ENCODE measurements at places on chromosomes 11 and 22.

DNA sequence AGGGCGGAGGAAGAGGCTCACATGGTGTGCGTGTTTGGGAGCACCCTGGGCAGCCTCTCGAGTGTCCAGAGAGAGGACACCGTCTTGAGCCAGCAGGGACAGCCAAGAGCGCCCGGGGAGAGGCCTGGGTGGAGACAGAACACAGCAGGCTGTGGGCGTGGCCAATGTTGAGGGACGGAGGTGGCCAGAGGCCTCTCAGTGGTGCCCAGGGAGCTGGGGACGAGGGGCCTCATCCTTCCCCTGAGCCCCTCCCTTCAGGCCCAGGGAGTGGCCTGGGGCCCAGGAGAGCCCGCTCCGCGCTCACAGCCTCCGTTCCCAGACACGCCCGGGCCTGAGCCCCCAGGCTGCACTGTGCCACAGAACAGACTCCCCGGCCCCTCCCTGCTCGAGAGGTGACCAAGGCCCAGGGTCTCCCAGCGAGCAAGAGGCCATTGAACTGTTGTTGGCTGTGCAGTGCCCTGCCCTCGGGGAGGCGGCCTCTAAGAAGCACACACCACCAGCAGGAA is 48.4 kb downstream of the CDKN1C start:
- DNase-seq = peak; percentile 75

DNA sequence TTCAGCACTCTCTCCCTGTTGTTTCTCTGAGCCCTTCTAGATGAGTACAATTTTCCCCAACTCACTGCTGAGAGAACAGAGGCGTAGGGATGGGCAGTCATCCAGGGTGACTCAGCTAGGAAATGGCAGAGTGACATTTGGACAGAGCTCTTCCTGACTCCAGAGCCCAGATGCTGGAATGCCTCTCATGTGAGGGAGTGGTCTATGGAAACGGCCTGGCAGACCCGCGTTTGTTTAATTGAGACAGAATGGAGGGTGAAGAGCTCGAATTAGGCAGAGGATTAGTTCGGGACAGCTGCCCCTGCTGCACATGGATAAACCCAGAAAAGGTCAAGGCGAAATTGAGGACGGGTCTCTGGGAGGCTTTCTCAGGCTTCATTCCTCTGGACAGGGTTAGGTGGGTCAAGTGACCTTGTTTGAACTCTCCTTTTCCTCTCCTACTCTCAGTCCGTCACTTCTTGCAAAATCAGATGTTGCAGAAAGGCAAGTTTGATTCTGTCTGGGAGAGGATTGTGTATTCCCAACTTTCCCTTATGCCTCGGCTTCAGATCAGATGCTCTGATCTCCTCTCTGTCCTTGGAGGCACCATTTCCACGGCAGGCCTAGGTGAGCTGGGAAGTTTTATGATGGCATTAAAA is 7.6 kb upstream of the LMO2 start:
- DNase-seq = no peak

DNA sequence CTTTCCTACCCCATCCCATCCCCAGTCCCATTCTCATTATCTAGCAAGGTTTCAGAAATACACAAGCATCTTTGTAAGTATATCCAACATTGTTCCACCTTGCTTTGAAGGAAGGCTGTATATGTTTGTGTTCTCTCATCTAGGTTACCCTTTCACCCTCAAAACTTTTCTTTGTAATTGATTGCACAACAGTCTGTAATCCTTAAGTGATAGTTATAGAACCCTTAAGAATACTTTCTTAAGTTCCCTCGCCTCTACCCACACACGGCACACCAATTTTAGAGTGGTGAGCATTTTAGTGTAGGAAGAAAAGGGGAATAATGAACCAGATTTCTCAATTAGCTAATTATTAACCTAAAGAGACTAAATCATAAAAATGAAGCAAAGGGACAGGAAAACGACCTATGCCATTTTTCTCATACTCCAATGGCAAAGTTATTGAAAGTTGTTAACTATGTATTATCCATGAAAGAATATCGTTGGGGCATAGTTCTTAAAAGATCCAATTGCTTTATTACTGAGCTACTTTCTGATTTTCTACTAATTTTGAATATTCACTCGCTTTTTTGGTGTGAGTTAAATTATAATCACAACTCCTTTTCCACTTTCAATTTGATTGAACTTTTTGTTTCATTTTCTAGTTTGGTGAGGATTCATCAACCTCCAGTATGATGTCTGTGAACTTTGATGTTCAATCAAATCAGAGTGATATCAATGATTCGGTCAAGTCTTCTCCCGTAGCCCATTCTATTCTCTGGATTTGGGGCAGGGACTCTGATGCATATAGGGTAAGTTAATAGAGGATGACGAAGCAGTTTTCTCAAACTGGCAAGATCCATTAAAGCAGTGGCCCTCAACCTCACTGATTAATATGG is 44.9 kb downstream of the TTC17 start:
- no peak for DNase-seq

GRCh38 chr11:133907841-133908241 is 48.9 kb downstream of the IGSF9B start:
- no peak for DNase-seq

DNA sequence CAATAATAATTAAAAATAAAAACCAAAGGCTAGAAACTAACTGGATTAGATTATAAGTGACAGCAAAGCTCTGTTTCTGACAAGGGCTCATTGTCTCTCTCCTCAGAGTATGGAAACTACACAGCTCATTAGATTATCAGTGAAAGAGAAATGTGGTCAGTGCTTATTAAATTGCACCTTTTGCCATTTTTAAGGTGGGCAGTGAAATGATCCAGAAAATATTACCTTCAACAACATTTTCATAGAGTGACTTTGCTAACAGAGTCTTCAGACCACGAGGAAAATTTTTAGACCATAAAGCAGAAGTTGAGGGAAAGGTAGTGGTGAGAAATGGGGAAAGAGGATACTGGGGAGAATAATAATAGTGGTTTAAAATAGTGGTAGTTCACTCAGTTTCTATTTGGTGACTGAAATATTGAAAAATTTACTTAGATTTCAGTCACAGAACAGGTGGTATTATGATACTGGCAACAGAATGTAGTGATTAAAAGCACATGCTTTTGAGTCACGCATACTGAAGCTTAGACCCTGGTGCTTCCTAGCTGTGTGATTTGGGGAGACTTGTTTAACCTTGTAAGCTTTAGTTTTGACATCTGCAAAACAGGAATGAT is 684.0 kb upstream of the CCDC90B start:
- DNase-seq = no peak

DNA sequence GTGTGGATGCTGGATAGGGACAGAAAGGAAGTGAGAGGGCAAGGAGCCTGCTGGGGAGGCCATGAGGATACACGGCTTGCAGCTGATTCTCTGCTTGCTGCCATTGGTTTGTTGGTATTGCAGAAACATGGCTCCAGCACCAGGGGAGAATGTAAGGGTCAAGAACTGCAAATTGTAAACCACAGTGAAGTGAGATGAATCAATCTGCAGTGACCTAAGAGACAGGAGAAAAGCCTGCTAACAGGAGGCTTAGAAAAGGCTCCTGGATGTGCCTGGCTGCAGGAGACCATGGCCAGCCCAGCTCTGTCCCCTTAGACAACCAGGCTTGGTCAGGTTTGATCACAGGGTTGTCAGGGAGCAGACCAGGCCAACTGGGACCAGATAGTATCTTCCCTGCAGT is 233.7 kb upstream of the CADM1 start:
- DNase-seq = no peak

- no peak for DNase-seq
Observed at GRCh38 chr11:115333121-115333520, 171.1 kb downstream of the CADM1 start.

GRCh38 chr11:1198561-1199240 is 24.2 kb upstream of the MUC5B start:
- DNase-seq = no peak

DNA sequence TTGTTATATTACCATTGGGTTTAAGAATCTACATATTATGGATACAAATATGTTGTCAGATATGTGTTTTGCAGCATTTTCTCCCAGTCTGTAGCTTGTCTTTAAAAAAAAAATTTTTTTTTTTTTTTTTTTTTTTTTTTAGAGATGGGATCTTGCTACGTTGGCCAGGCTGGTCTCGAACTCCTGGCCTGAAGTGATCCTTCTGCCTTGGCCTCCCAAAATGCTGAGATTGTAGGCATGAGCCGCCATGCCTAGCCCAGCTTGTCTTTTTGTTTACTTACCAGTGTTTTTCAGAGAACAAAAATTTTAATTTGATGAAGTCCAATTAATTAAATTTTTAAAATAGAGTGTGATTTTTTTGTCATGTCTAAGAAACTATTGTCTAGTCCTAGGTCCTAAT is 29.8 kb downstream of the INCENP start:
- DNase-seq = no peak

DNA sequence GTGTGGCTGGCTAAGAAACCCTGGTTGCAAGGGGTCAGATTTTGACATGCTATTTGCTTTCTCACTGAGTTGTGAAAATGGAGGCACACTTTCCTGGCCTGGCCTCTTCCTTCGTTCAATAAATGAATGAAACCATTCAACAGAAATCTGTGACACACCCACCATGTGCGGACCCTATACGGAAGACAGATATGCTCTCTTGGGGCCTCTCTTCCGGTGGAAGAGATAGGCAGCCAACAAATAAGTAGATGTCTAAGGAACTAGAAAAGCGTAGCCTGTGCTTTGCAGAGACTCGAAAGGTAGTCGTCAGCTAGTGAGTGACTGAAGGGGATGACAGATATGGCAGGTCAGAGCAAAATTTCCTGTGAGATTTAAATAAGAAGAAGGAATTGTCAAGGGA is 5.3 kb downstream of the KCNQ1OT1 start:
- DNase-seq = no peak

- no peak for DNase-seq
Observed at GRCh38 chr11:77410076-77410827, 63.6 kb downstream of the PAK1 start.

GRCh38 chr11:132048040-132048439 is 677.6 kb downstream of the NTM start:
- DNase-seq = no peak

- DNase-seq = no peak
Observed at GRCh38 chr11:24872651-24873311, 375.9 kb downstream of the LUZP2 start.

- DNase-seq = peak; percentile 99
Observed at GRCh38 chr11:65574109-65574810, 1.6 kb upstream of the EHBP1L1 start.

GRCh38 chr11:29435421-29435820 is 581.4 kb downstream of the KCNA4 start:
- DNase-seq = no peak

DNA sequence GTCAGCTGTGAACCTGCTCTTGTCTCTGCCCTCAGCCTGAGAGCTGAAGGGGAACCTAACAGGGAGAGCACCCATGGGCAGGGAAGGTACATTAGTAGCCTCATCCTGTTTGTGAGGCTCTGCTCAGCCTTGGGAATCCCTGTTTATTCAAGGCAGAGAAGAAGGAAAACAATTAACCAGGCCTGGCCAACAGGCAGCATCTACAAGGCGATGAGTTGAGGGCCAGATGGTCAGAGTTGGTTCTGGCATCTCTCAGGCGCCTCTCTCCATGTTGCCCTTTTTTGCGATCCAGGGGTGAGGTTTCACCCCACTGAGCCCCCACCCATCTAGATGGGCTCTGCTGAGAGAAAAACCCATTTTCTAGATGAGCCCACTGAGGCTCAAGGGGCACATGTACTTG is 54.0 kb upstream of the TOP3B start:
- no peak for DNase-seq

DNA sequence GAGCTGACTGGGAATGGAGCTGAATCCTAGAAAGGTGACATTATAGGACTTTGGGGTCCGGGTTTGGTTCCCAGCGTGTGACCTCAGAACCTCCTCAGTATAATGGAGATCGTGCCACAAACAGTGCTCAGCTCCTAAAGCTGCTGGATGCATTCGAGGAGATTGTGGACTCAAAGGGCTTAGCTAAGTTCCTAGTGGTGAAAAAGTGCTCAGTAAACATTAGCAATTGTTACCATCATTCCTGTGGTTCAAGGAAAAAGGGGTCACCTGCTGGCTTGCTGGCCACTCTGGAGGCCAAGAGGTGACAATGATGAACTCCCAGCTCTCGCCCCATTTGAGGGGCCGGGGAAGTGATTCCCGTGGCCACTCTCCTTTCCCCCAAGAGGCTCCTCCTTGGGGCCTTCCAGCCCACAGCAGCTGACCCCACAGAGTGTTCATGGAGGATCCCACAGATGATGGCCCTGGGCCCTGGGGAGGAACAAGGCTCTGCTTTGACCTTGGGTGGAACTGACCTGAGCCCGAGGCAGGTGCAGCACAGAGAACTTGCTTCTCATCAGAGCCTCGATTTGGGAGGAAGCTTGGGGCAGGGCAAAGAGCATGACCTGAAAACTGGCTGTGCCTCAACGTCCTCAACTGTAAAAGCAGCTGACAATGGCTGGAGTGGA is 40.1 kb downstream of the TRIM29 start:
- no peak for DNase-seq

- DNase-seq = no peak
Observed at GRCh38 chr11:133987171-133987570, 30.4 kb upstream of the IGSF9B start.

DNA sequence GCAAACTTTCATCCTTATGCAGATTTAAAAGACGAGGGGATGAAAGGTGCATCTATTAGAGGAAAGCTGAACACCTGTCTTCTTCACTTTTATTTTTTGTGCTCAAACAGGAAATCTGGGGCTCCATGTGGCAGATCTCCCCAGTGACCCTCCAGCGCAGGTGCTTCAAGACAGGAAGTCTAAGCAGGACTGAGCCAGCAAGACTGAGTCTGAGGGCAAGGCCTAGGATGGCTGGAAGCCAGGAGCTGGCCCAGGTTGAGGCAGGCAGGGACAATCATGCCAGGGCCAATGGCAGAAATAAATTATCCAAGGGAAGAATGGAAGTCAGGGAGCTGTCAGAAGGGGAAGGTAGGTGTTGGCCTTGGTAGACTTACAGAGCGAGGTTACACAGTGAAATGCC is 101.1 kb upstream of the SPON1 start:
- DNase-seq = no peak

- DNase-seq = no peak
Observed at GRCh38 chr11:19400296-19400695, 159.6 kb upstream of the E2F8 start.

DNA sequence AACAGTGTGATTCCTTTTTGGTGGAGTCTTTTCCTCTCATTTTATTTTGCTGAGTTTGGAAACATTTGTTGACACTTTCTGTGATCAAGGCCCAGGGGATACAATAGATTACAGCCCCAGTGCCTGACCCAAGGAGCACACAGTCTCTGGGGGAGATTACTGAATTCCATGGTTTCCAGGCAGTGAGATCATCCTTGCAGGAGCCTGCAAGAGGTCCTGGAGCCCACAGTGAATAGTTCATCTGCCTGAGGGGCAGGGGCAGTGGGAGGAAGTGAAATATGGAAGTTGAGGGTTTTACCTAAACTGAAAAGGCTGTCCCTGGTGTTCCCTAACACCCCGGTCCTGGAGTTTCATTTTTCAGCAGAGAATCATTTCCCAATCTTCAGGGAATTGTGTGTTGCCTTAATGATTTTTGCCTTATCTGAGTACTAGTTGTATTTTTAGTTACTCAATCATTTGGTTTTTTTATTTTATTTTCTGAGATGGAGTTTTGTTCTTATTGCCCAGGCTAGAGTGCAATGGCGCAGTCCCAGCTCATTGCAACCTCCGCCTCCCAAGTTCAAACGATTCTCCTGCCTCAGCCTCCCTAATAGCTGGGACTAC is 7.7 kb downstream of the CCS start:
- no peak for DNase-seq

GRCh38 chr11:82631722-82632630 is 101.7 kb downstream of the FAM181B start:
- no peak for DNase-seq

All from CMK (cell line).